Aorta (tissue), 5 donors: ENCODE measurements at places on chromosomes 4 and X. TPM values are rescaled to one million over a fixed set of nuclear protein-coding genes. Genes with fewer than 3 reads are reported as not detected.

DNA sequence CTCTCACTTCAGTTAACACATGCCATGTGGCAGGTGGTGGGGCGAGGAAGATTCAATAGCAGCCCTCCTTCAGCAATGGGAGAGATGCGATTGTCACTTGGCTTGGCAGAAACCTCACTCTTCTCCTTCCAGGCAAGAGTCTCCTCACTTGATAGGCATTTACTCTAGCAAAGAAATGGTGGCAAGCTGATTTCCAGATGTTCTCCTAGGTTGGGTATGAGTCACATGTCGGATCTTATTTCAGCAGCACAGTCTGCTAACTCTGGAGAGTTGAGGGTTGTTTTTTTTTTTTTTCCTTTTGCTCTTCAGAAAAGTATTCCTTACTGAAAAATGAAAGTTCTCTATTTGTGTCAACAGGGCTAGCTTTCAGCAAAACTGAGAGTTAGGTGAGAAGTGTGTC lies 119.5 kb upstream of the CHRDL1 start:
- DNase-seq, result no peak
- no peaks in the 10 kb centered on the region for H3K27me3 ChIP-seq
- H3K4me3 ChIP-seq, result no peak overlapping the region
- no peaks in the 10 kb centered on the region for H3K36me3 ChIP-seq
- H3K27ac ChIP-seq, result no peak overlapping the region
- H3K4me1 ChIP-seq, result no peaks in the 10 kb centered on the region

DNA sequence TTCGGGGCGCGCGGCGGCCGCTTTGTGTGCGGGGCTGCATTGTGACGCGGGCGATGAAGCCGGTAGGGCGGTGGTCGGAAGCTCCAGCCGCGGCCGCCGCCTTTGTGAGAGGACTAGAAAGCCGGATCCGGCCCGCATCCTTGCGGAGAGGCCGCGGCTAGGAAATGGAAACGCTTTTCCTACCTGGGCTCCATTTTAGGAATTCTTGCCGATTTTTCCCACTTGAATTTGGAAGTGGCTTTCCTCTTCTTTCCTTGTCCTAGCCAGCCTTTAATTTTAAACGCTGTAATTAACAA lies 708 bp downstream of the TMSB4X start:
- peak overlapping the region; percentile 93 for H3K4me3 ChIP-seq
- DNase-seq, result peak; percentile 79
- no peaks in the 10 kb centered on the region for H3K36me3 ChIP-seq
- peak overlapping the region; percentile 99 for H3K27ac ChIP-seq

DNA sequence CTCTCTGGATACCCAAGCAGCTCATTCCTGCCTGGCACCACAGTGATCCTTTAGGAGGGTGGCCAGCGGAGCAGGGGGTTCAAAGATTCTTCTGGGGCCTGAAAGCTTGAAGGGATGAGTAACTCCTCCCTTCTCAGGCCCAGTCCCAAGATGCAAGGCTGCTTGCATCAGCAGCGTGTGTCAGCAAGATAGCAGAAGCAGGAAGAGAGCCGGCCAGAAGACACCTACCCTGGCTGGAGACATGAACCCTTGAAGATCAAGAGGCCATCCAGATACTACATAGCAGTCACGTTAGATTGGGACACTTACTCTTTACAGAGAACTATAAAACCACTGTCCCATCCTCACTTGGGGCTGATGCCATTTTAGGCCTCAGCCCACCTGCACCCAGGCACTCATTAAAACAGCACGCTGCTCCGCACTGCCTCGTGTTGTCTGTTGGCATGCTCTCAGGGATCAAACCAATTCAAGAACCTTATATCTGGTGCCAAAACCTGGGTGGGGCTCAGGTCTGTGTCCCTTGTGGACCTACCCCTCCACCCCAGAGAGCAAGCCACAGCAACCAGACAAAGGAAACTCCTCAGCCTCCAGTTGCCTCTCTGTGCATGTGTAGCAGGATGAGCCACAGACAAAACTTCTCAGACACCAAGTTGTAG lies 6.5 kb downstream of the UGT2B17 start:
- H3K27ac ChIP-seq, result no peak overlapping the region
- no peaks in the 10 kb centered on the region for H3K36me3 ChIP-seq
- no peak for DNase-seq
- no peaks in the 10 kb centered on the region for H3K27me3 ChIP-seq
- no peak overlapping the region for H3K4me3 ChIP-seq

DNA sequence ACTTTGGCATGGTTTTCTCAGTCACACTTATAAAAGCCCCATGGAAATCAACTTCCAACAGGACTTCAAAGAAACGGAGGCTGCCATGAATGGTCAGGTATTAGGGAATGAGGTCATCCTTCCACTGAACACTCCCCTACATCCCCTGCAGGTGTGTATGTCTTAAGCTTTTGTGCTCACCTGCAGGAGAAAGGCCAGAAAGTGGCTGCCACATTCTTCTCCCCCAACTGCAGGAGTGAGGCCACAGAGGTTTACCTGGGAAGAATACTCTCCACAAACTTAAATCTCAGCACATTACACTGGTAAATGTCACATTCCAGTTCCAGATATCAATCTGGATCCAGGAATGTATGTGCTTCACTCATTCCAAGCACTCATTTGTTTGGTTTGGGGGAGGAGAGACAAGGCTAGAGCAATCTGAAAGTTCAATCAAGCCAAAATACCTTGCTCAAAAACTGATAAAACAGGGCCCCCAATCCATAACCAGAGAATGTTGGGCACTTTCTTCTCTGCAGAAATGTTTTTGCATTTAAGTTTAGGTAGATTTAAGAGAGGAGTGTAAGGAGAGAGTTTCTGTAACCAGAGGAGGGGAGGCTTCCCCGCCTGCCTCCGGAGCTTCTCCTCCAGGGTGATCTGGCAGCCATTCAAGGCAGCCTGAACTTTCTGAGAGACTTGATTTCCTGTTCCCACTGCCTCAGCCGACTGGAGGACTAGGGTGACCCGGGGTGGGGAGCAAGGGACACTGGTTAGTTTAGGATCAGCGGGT lies 15.4 kb downstream of the FAM9C start:
- no peaks in the 10 kb centered on the region for H3K4me1 ChIP-seq
- no peaks in the 10 kb centered on the region for H3K36me3 ChIP-seq
- no peak overlapping the region for H3K4me3 ChIP-seq
- H3K27ac ChIP-seq, result no peak overlapping the region
- DNase-seq, result no peak

- no peak overlapping the region for H3K4me3 ChIP-seq
- no peak for DNase-seq
- no peak overlapping the region for H3K27ac ChIP-seq
- H3K27me3 ChIP-seq, result no peaks in the 10 kb centered on the region
- H3K4me1 ChIP-seq, result no peaks in the 10 kb centered on the region
Measured at GRCh38 chr4:8821151-8821950, 50.3 kb downstream of the HMX1 start.

DNA sequence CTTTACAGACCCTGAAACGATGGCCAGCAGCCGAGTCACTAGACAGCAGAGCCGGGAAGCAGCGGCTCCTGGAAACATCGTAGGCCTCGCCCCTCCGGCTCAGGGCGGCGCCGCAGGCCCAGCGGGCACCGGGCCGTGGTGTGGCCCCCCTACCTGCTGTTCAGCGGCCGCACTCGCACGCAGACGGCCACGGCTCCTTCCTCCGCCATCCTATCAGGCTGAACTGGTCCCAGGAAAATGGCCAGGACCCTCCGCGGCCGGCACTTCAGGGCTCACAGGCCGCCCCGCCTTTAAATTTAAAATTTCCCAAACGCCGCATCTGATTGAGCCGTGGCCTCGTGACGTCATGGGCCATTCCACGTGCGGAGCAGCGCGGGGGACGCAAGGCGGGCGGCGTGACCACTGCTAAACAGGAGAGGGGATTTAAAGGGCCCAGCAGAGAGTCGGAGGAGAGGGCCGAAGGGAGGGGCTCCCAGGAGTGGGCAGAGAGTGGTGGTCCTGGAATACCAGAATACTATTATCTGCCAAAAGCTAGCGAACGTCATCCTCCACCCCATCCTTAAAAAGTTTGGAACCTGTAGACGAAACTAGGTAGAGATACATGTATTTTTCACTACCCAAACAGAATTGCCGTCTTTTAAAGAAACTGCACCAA lies at the start of gene CENPE:
Gene CENPE, minus strand, starts transcription at position 233 of the 655 bp plus-strand sequence. Its CDS starts 24 bp downstream, at position 209.
- H3K27me3 ChIP-seq, result no peaks in the 10 kb centered on the region
- no peaks in the 10 kb centered on the region for H3K36me3 ChIP-seq
- H3K27ac ChIP-seq, result no peak within 1 kb of the TSS
- DNase-seq, result peak; percentile 91

- no peaks in the 10 kb centered on the region for H3K27me3 ChIP-seq
- no peaks in the 10 kb centered on the region for H3K4me1 ChIP-seq
- H3K36me3 ChIP-seq, result no peaks in the 10 kb centered on the region
- H3K27ac ChIP-seq, result no peak overlapping the region
- no peak overlapping the region for H3K4me3 ChIP-seq
- DNase-seq, result no peak
Measured at GRCh38 chrX:32599156-32599555, 612.2 kb downstream of the DMD start.

DNA sequence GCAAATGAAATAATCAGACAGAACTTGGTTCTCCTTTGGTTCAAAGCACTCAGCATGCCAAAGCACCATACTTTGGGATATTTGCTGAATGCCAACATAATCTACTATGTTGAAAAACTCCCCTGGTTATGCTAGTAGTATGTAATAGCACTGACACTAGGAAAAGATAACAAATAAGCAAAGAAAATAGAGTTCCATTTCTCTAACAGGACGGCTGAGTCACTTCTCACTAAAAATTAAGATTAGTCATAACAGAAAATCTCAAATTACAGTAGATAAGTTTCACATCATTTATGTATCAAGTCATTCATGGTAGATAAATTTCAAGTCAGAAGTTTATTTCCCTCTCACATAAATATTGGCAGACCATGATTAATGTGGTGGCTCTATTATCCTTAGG lies 17.9 kb downstream of the PDHA2 start:
- H3K4me3 ChIP-seq, result no peak overlapping the region
- H3K36me3 ChIP-seq, result no peaks in the 10 kb centered on the region
- H3K27ac ChIP-seq, result no peak overlapping the region

DNA sequence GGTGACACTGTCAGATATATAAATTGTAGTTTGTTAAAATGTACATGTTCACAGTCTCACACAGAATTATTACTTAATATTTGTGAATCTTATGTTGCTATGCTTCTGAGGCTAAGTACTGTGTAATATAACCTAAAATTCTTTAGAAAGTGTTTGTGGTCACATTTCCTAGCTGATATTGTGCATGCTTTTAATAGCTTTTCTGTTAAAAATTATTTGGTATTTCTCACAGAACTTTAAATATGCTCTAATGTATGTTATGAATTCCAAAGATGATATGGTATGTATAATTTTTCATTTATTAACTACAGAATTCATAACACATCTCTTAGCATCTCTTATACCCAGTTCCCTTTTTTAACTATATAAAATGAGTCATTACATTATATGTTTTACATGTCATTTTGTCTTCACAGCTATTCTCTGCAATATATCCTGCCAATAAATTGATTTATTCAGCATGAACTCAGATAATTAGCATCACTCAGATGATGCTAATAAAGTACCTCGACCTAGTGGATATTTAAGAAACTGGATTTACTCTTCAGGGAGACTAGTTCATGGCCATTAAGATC lies 9.3 kb downstream of the PTPN13 start:
- no peaks in the 10 kb centered on the region for H3K27me3 ChIP-seq
- H3K4me3 ChIP-seq, result no peak overlapping the region
- H3K27ac ChIP-seq, result no peak overlapping the region
- H3K36me3 ChIP-seq, result no peaks in the 10 kb centered on the region

DNA sequence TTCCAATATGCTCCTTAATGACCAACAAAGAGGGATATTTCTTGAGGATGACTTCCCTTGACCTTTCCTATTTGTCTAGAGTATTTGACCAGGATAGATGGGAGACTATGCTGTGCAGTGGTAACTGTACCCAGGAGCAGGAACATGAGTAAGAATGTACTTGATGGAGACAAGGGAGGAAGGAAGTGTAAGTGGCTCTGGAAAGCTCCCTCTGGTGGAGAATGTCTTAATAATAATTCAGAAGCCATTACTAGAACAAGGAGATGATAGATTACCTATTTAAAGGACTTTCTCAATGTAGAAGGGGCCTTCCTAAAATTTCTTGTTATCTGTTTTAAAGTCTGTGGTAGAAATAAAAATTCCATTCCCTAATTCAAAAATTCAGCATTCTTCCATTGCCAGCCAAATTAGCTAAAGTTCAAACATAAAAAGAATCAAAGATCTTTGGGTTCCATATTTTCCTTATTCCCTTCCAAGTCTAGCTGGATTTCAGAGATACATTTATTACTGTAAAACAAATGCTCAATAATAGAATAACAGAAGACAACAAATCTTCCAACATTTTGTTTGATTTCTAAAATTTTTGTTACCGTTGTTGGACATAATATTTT lies 83.8 kb downstream of the GRID2 start:
- no peak for DNase-seq
- H3K27ac ChIP-seq, result no peak overlapping the region
- H3K4me1 ChIP-seq, result no peaks in the 10 kb centered on the region
- H3K36me3 ChIP-seq, result no peaks in the 10 kb centered on the region
- H3K27me3 ChIP-seq, result no peaks in the 10 kb centered on the region

- H3K27ac ChIP-seq, result peak overlapping the region; percentile 74
- H3K4me3 ChIP-seq, result peak overlapping the region; percentile 92
- H3K36me3 ChIP-seq, result no peaks in the 10 kb centered on the region
- H3K4me1 ChIP-seq, result peaks cover 1% of the 10 kb centered on the region
Measured at GRCh38 chr4:52659722-52660261, 691 bp upstream of the USP46 start.

DNA sequence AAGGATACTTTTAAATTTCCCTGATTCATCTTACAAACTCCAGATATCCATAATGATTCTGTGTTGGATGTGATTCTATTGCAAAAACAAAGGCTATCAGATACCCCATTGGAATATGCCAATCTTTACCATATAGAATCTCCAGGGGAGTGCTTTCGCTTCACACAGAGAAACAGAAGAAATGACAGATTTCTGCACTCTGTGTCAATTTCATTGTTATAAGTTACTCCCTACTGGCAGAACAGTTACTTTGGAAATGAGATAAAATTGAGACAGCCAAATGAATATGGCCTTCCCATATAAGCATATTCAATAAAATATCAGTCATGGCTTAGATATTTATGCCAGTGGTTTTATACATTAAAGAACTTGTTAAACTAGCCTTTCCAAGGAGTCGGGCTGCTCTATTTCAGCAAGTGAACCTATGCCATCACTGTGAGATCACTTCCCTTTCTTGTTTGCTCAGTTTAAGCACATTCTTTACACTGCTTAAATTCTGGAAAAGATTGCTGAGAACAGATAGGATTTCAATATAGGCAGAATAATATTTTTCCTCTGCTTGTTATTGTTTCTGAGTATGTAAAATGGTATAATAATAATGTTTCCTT lies 127.5 kb upstream of the ANXA10 start:
- DNase-seq, result no peak
- H3K4me3 ChIP-seq, result no peak overlapping the region
- no peaks in the 10 kb centered on the region for H3K4me1 ChIP-seq
- H3K27me3 ChIP-seq, result no peaks in the 10 kb centered on the region
- no peak overlapping the region for H3K27ac ChIP-seq

- no peaks in the 10 kb centered on the region for H3K27me3 ChIP-seq
- no peaks in the 10 kb centered on the region for H3K36me3 ChIP-seq
- no peak overlapping the region for H3K27ac ChIP-seq
- H3K4me3 ChIP-seq, result no peak overlapping the region
- H3K4me1 ChIP-seq, result no peaks in the 10 kb centered on the region
Measured at GRCh38 chrX:64536736-64537135, 141.5 kb upstream of the MTMR8 start.

- no peak overlapping the region for H3K4me3 ChIP-seq
- H3K36me3 ChIP-seq, result no peaks in the 10 kb centered on the region
- no peak overlapping the region for H3K27ac ChIP-seq
Measured at GRCh38 chrX:41664908-41665307, 23.9 kb upstream of the GPR34 start.

GRCh38 chr4:101237773-101238172 lies 109.6 kb downstream of the PPP3CA start:
- H3K27ac ChIP-seq, result no peak overlapping the region
- H3K4me1 ChIP-seq, result peaks cover 3% of the 10 kb centered on the region
- H3K27me3 ChIP-seq, result no peaks in the 10 kb centered on the region
- no peak overlapping the region for H3K4me3 ChIP-seq

Gene PALLD
- 626 TPM for total RNA-seq

Gene UCP1
- not detected for total RNA-seq

Gene EMCN
- 26.5 TPM for total RNA-seq
